WTC11 (cell line): ENCODE measurements at places on chromosomes 4 and X. TPM values are rescaled to one million over a fixed set of nuclear protein-coding genes. Genes with fewer than 3 reads are reported as not detected.
A peak's percentile ranks its signal among the peaks of the same experiment; 100 is the strongest.

GRCh38 chr4:153465615-153466080 lies 512 bp upstream of the TMEM131L start:
- 0 out of 2 replicates have a peak overlapping the region, but pooled peaks have one; percentile 84 for H3K27ac ChIP-seq
- peaks cover 30% of the 10 kb centered on the region for H3K4me1 ChIP-seq
- peaks cover 8% of the 10 kb centered on the region for H3K27me3 ChIP-seq
- no peaks in the 10 kb centered on the region for H3K36me3 ChIP-seq

DNA sequence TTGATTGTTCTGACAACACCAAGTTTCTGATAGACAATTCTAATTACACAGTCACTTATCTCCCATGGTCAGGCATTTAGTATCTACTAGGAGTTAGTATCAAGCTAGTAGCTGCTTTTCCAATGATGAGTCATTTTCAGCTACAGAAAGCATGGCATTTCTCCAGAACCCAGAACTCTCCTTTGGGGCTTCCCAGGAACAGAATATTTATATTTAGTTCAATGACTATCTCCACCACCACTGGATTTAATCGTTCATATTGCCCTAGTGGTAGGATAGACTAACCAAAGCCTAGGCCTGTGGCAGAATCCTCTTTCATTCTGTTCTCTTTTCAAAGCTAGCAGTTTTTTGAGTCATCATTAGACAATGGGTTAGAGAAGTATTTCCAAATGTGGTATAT lies 569.4 kb downstream of the GABRG1 start:
- H3K36me3 ChIP-seq, result no peaks in the 10 kb centered on the region

DNA sequence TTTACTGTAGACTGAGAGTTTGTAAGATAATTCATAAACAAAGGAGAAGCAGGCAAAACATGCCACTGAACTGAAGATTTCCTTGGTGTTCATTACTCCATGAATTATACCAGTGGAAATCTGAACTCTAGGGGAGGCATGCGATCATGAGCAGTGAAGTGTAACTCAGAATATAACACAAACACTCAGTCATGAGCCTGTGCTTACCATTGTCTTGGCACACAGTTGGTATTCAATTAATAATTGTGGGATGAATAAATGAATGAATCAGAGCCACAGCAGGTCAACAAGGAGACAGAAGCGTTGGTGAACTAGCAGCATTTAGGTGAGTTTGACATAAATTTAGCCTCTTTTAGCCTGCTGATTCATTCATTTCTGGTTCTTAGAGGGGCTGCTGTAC lies 263.5 kb upstream of the DKK2 start:
- no peaks in the 10 kb centered on the region for H3K4me1 ChIP-seq
- H3K36me3 ChIP-seq, result peaks cover 11% of the 10 kb centered on the region
- H3K4me3 ChIP-seq, result no peak overlapping the region

GRCh38 chr4:121824950-121825349 lies 1.3 kb upstream of the CCNA2 start:
- DNase-seq, result no peak
- H3K27me3 ChIP-seq, result no peaks in the 10 kb centered on the region; the same call in 1 of the 2 replicates
- H3K4me1 ChIP-seq, result peaks cover 9% of the 10 kb centered on the region

GRCh38 chr4:166538491-166539005 lies 665.5 kb downstream of the TLL1 start:
- no peak overlapping the region for H3K27ac ChIP-seq
- no peaks in the 10 kb centered on the region; the same call in 1 of the 2 replicates for H3K27me3 ChIP-seq
- peaks cover 17% of the 10 kb centered on the region for H3K4me1 ChIP-seq
- no peak overlapping the region for H3K4me3 ChIP-seq
- H3K36me3 ChIP-seq, result peaks cover 19% of the 10 kb centered on the region

- no peak overlapping the region for H3K27ac ChIP-seq
- peaks cover 6% of the 10 kb centered on the region for H3K36me3 ChIP-seq
- H3K4me1 ChIP-seq, result peaks cover 23% of the 10 kb centered on the region
- DNase-seq, result no peak
Observed at GRCh38 chrX:34768290-34768689, 111.2 kb upstream of the TMEM47 start.

GRCh38 chr4:121100093-121100775 lies 27.9 kb upstream of the NDNF start:
- H3K27ac ChIP-seq, result no peak overlapping the region
- H3K36me3 ChIP-seq, result no peaks in the 10 kb centered on the region
- no peak overlapping the region for H3K4me3 ChIP-seq
- no peaks in the 10 kb centered on the region for H3K27me3 ChIP-seq

- H3K36me3 ChIP-seq, result no peaks in the 10 kb centered on the region
- peaks cover 5% of the 10 kb centered on the region for H3K4me1 ChIP-seq
- no peak overlapping the region for H3K27ac ChIP-seq
- no peaks in the 10 kb centered on the region for H3K27me3 ChIP-seq
- no peak overlapping the region for H3K4me3 ChIP-seq
Observed at GRCh38 chr4:141565379-141566089, 70.8 kb upstream of the IL15 start.

DNA sequence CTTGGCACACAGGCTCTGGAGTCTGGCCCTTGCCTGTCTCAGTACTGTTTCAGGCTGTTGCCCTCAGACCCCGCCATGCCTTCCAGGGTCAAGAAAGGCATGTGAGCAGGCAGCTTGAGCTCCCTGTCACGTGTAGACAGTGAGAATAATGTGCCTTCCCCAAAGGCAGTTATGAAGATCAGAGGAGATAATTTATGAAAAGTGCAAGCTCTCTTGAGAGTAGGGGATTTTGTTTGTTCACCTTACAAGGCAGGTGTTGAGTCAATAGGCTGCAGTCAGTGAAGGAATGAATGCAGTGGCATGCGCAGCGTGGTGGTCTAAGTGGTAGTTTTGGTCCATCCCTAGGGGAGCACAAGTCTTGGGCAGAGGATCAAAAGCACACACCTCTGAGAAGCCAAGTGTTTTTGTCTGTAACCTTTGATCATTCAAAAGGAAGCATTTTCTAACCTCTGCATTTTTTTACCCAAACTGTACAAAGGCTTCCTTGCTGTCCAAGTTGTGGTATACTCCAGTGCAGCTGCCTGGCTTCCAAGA lies 14.4 kb downstream of the HADH start:
- no peaks in the 10 kb centered on the region; the same call in 1 of the 2 replicates for H3K27me3 ChIP-seq
- H3K36me3 ChIP-seq, result peaks cover 64% of the 10 kb centered on the region
- H3K4me1 ChIP-seq, result peaks cover 23% of the 10 kb centered on the region
- DNase-seq, result no peak
- no peak overlapping the region for H3K27ac ChIP-seq

DNA sequence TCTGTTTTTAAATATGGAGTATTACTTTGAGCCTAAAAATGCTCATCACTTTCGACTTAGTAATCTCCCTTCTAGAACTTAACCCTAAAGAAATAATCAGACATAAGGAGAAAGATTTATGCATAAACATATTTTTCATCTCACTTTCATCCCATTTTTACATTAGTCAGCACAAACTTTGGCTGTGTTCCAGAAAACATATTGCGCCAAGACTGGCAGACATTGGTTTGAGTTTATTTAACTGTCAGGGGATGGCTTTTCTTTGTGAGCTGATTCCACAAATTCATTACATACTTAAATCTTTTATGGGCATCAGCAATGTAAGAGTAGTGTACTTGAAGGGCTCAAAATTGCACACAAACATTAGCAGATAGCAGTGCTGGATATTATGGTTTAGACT lies 23.7 kb downstream of the MAOA start:
- no peaks in the 10 kb centered on the region; the same call in 1 of the 2 replicates for H3K27me3 ChIP-seq
- no peak for DNase-seq
- no peak overlapping the region for H3K4me3 ChIP-seq
- H3K4me1 ChIP-seq, result no peaks in the 10 kb centered on the region

GRCh38 chr4:61320154-61320553 lies 120.0 kb downstream of the ADGRL3 start:
- H3K4me1 ChIP-seq, result peaks cover 24% of the 10 kb centered on the region
- H3K27me3 ChIP-seq, result no peaks in the 10 kb centered on the region
- DNase-seq, result no peak
- peaks cover 33% of the 10 kb centered on the region for H3K36me3 ChIP-seq

DNA sequence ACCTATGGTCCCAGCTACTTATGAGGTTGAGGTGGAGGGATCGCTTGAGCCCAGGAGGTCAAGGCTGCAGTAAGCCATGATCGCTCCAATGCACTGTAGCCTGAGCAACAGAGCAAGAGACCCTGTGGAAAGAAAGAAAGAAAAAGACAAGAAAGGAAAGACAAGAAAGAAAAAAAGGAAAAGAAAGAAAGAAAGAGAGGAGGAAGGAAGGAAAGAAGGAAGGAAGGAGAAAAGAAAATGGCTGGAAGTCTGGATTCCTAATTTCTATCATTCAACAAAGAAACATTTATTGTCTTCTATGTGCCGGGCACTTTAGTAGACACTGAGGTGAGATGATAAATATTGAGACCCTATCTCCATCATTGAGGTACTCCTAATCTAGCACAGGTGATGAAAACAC lies 26.8 kb upstream of the BCORL1 start:
- H3K4me1 ChIP-seq, result peaks cover 43% of the 10 kb centered on the region
- no peaks in the 10 kb centered on the region for H3K36me3 ChIP-seq
- H3K27me3 ChIP-seq, result peaks cover 91% of the 10 kb centered on the region

DNA sequence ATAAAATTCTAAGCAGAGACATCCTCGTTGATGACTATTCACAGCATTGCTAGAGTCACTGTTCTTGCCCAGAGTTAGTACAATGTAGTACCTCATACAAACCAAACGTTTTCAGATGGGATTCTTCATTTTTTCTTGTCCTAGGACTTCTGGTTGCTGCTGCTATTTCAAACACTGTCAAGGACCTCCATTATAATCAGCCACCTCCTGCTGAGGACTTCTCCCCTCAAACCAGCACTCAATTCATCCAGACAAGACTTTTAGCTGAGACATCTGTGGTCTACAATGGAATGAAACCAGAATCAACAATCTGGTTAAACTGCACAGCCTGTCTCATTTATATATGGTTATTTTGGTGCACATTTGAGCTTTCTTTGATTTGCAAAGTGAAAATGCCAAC lies 1008.8 kb downstream of the STPG2 start:
- DNase-seq, result no peak
- H3K4me3 ChIP-seq, result no peak overlapping the region
- H3K36me3 ChIP-seq, result peaks cover 70% of the 10 kb centered on the region

GRCh38 chrX:109843963-109844751 lies 111.1 kb upstream of the ACSL4 start:
- no peak overlapping the region for H3K27ac ChIP-seq
- no peaks in the 10 kb centered on the region for H3K27me3 ChIP-seq
- H3K4me1 ChIP-seq, result peaks cover 20% of the 10 kb centered on the region
- no peak overlapping the region for H3K4me3 ChIP-seq
- no peaks in the 10 kb centered on the region for H3K36me3 ChIP-seq

GRCh38 chr4:89249313-89249712 lies 58.3 kb downstream of the GPRIN3 start:
- DNase-seq, result no peak
- H3K27me3 ChIP-seq, result no peaks in the 10 kb centered on the region

- no peaks in the 10 kb centered on the region for H3K4me1 ChIP-seq
- no peak for DNase-seq
- H3K27ac ChIP-seq, result no peak overlapping the region
- no peaks in the 10 kb centered on the region for H3K27me3 ChIP-seq
Observed at GRCh38 chrX:67720344-67720743, 176.5 kb downstream of the AR start.

DNA sequence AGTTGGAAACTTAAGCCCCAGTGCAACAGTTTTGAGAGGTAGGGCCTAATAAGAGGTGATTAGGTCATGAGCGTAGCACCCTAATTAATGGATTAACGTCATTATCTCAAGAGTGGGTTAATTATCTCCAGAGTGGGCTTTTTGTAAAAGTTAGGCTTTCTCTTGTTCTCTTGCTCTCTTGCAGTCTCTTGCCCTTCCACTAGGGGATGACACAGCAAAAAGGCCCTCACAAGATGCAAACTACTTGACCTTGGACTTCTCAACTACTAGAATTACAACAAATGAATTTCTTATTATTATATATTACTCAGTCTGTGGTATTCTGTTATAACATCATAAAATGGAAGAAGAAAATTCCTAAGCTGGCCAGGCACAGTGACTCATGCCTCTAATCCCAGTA lies 22.1 kb upstream of the NDST3 start:
- H3K36me3 ChIP-seq, result no peaks in the 10 kb centered on the region
- no peaks in the 10 kb centered on the region for H3K27me3 ChIP-seq
- DNase-seq, result no peak
- H3K4me3 ChIP-seq, result no peak overlapping the region

- H3K27me3 ChIP-seq, result no peaks in the 10 kb centered on the region
- no peak overlapping the region for H3K27ac ChIP-seq
- peaks cover 3% of the 10 kb centered on the region; the same call in 1 of the 2 replicates for H3K4me1 ChIP-seq
- peaks cover 25% of the 10 kb centered on the region for H3K36me3 ChIP-seq
- no peak overlapping the region for H3K4me3 ChIP-seq
Observed at GRCh38 chrX:73987166-73987565, 316.8 kb upstream of the ZCCHC13 start.

GRCh38 chrX:153772316-153773217 lies 8.3 kb upstream of the SRPK3 start:
- H3K36me3 ChIP-seq, result no peaks in the 10 kb centered on the region
- H3K4me3 ChIP-seq, result no peak overlapping the region
- no peak overlapping the region for H3K27ac ChIP-seq
- no peaks in the 10 kb centered on the region for H3K4me1 ChIP-seq
- H3K27me3 ChIP-seq, result no peaks in the 10 kb centered on the region

DNA sequence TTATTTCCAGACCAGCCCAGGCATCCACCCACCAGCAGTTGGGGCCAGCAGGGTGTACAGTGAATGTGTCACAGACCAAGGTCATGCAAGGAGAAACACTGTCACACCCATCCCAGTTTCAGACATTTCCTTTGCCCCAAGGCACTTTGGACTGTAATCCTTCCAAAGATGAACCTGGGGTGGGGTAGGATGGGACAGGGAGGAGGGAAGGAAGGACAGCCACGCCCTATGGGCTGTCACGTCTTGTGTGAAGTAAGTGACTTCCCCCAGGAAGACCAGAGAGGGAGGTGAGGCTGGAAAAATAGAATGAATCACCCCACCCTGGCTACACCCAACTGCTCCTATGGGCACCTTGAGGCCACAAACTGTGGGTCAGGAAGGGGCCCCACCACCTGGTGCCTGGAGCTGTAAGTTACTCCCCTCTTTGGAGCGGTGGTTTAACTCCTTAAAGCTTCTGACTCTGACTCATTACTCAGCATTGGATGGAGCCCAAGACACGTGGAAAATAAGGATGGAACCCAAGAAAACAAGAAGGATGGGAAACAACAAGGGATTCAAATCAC lies 349.9 kb upstream of the KLF3 start:
- H3K27ac ChIP-seq, result no peak overlapping the region
- no peak for DNase-seq
- peaks cover 25% of the 10 kb centered on the region for H3K4me1 ChIP-seq
- no peaks in the 10 kb centered on the region for H3K27me3 ChIP-seq
- H3K36me3 ChIP-seq, result peaks cover 2% of the 10 kb centered on the region; the same call in 1 of the 2 replicates

Gene ABCD1
- 9.1 to 10.4 TPM (median 9.5 TPM) in 3 replicates for total RNA-seq

Gene ZNF275
- total RNA-seq, result 9.3 to 9.9 TPM (median 9.8 TPM) in 3 replicates

Gene BMPR1B
- 0.77 to 1.1 TPM (median 1.1 TPM) in 3 replicates for total RNA-seq

Gene HPGDS
- total RNA-seq, result not detected in 3 replicates

Gene MGARP
- total RNA-seq, result 4.6 to 7.5 TPM (median 6.2 TPM) in 3 replicates

Gene TSPAN6
- total RNA-seq, result 47.0 to 50.5 TPM (median 49.8 TPM) in 3 replicates

Gene HSFX2
- 0.37 TPM in 1 of 3 replicates, not detected in the others for total RNA-seq
